ENCODE measurements at places on chromosomes 1 and 21.

DNA sequence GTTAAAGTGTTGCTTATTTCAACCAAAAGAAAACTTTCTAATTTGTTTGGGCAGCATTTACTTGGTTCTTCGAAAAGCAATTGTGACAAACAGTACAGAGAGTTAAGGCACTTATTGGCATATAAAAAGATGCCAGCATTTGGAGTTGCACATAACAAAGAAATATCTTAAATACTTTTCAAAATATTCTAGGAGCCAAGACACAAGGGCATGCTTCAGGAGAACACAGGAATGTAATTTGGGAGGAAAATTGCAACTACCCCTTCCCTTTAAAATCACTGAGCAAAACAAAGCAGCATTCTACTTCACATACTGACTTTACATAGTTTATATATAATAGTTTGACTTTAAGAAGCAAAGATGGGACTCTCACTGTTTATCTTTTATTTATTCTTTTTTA lies 4.6 kb upstream of the TIE1 start:
- no peak for DNase-seq

GRCh38 chr1:24325587-24326449 lies 6.7 kb downstream of the GRHL3 start:
- DNase-seq = no peak

- DNase-seq = peak; percentile 66
Observed at GRCh38 chr1:207941665-207942064, 30.7 kb upstream of the CD34 start.

- peak; percentile 67 for DNase-seq
Observed at GRCh38 chr21:43975469-43976098, 36.5 kb upstream of the TRAPPC10 start.

GRCh38 chr1:18108299-18109057 lies 880 bp downstream of the IGSF21 start:
- no peak for DNase-seq

- DNase-seq = no peak
Observed at GRCh38 chr1:42137766-42138165, 15.4 kb upstream of the GUCA2B start.

DNA sequence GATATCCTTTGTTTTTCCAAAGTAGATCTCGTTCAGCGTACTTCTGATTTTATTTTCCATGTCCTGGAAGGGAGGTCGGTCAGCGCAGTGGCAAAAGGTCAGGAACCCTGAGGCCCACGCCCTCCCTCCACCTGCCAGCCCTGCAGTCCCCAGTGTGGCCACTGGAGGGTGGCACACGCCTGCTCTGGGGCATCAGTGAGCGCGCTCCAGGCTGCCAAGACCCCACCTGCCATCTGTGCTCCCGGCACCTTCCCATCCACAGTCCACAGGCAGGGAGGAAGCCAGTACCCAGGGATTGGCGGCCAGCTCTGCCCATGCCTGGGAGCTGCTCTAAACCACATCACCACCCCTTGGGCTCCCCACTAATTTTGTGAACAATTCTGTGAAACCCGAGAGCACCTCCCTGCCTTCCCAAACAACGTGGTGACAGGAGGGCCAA lies 32.3 kb downstream of the SLC66A1 start:
- DNase-seq = peak; percentile 29

DNA sequence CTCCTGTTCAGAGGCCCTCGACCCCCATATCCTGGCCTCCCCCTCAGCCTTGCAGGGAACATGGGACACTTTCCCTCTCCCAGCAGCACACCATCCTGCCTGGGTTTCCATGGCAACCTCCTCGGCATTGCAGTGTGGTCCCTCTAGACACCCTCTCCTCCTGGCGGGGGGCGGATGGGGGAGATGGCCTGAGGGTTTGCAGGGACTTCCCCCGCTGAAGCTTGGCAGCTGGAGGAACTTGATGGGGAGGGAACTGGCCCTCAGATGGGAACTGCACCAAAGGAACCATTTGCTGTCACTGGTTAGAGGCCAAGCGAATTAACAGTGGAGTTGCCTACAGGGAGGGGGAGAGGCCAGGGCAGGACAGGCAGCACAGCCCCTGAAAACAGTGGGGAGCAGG lies 28.7 kb downstream of the RIMS3 start:
- DNase-seq = no peak

GRCh38 chr1:160373696-160374095 lies 6.8 kb downstream of the NHLH1 start:
- no peak for DNase-seq

DNA sequence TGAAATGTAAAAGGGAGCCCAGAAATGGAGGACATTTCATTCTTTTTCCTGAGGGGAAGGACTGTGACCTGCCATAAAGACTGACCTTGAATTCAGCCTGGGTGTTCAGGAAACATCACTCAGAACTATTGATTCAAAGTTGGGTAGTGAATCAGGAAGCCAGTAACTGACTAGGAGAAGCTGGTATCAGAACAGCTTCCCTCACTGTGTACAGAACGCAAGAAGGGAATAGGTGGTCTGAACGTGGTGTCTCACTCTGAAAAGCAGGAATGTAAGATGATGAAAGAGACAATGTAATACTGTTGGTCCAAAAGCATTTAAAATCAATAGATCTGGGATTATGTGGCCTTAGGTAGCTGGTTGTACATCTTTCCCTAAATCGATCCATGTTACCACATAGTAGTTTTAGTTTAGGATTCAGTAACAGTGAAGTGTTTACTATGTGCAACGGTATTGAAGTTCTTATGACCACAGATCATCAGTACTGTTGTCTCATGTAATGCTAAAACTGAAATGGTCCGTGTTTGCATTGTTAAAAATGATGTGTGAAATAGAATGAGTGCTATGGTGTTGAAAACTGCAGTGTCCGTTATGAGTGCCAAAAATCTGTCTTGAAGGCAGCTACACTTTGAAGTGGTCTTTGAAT lies 2.9 kb downstream of the RGS2 start:
- DNase-seq = no peak

GRCh38 chr21:42160765-42161164 lies 58.2 kb upstream of the ABCG1 start:
- DNase-seq = no peak

GRCh38 chr1:184485751-184486723 lies 99.2 kb downstream of the C1orf21 start:
- peak; percentile 67 for DNase-seq

DNA sequence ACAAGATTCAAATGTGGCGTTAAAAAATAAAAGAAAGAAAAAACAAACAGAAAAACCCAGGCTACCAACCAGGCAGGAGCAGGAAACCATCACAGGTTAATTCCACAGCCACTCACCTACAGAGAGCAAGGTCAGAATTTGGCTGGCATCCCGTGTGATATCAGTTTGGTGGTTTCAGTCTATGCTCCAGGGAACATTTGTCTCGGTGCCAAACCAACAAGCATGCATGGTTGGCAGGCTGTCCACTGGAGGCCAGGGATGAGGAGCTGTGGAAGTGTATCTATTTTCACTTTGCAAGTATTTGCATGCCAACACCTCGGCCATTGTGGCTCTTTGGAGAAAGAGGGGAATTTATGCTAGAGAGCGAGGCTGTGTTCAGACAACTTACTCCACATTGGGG lies 53.1 kb upstream of the PROX1 start:
- DNase-seq = no peak

DNA sequence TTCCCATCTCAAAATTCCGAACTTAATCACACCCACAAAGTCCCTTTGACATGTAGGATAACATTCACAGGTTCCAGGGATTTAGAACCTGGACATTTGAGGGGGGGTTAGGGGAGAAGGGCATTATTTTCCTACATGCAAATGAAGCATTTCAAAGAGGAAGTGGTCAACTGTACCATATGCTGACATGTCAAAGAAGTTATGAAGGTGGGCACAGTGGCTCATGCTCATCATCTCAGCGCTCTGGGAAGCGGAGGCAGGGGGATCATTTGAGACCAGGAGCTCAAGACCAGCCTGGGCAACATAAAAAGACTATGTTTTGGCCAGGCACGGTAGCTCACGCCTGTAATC lies 35.7 kb downstream of the PTP4A2 start:
- DNase-seq = no peak

DNA sequence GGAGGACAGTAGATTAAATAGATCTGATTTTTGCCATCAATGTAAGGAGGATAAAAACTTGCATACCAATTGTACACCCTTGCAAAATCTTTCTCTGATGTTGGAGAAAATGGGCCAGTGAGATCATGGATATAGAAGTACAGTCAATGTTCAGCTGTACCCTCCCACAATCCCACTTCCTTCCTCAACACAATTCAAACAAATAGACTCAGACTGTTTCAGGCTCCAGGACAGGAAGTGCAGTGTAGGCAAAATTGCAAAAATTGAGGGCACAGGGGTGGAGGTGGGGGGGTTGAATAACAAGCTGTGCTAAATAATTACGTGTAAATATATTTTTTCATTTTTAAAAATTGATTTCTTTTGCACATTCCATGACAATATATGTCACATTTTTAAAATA lies 3.9 kb upstream of the IFI44 start:
- DNase-seq = no peak

DNA sequence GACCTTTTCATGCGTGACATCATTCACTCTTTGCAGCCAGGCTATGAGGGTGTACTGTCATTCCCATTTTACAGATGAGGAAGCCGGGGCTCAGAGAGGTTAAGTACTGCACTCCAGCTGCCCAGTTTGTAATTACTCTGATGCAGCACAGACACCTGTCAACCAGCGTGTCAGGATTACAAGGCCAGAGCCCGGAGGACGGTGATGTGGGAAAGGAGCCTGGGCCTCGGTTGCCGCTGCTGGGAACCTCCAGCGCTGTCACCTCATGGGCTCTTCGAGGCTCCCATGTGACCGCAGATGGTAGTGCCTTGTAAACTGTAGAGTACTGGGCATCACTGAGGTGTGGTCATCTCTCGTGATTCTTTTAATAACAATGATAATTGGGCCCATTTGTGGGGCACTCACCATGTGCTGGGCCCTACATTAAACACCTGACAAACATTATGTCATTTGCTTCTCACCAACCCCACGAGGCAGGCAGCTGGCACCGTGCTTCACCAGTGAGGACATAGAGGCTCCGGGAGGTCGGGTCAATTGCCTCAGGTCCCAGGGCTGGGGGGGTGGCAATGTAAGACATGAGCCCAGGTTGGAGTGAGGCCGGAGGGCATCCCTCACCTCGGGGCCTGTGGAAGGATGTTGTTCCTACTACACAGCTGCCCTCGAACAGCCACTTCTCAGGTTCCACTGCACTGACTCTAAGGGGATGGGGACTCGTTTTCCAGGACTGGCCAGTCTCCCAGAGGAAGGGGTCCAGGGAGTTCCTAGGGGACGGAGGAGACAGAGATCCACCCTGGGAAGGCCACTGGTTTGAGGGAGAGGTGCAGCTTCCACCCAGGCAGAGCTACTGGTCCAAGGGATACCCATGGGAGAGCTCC lies 42.8 kb upstream of the PADI1 start:
- DNase-seq = no peak

DNA sequence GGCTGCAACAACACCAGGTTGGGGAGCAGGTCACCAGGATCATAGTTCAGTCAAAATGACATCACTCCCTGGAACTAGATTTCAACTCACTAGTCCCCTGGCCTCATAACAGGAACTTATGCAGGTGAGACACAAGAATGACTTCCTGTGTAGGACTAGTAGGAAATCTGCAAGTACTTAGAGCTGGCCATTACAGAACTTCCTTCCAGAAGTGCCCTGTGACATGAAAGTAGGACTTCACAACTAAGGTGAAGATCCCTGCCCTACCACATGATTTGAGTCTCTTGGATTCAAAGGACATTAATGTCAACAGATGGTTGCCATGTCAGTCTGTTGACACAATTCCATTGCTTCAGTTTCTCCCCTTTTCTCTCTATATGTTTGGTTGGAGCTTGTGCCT lies 223.1 kb downstream of the RPS6KC1 start:
- peak; percentile 51 for DNase-seq

DNA sequence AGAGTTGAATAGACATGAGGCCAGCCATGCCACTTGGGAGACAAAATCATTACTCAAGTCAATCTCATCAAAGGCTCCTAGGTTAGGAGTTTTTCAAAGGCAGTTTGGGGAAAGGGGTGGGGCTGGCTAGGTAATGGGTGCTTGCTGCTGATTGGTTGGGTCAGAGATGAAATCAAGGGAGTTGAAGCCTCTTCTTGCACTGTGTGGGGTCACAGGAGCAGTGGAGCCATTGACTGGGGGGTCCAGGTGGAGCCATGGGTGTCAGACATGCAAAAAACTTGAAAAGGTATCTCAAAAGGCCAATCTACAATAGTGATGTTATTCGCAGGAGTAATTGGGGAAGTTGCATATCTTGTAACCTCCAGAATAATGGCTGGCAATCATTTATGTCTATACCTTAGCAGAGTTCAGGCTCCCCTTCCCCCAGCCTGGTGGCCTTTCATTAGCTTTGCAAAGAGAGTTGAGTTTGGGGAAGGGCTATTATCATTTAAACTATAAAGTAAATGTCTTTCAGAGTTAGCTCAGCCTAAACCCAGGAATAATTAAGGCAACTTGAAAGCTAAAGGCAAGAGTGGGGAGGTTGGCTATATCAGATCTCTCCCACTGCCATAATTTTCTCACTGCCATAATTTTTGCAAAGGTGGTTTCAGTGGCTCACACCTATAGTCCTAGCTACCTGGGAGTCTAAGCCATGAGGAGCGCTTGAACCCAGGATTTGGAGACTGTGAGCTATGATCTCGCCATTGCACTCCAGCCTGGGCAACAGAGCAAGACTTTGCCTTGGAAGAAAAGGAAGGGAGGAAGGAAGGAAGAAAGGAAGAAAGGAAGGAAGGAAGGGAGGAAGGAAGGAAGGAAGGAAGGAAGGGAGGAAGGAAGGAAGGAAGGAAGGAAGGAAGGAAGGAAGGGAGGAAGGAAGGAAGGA lies 7.8 kb upstream of the PINK1 start:
- DNase-seq = no peak

GRCh38 chr1:31318146-31318545 lies 21.3 kb downstream of the ZCCHC17 start:
- no peak for DNase-seq

DNA sequence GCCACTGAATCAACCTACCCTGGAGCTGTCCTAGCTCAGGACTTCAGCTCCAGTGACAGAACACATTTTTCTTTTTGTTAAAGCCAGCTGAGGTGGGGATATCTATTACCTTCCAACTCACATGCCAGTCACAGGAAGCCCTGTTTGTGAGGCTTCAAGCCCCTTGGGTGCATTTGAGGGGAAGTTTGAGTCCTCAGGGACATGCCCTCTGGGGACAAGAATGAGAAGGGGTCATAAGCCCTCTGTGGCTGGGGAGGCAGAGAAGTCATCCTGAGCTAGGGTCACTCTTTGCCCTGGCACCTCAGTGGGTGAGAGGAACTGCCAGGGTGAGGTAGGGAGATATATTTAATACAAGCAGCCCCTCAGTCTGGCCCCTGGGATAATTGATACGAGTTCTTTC lies 33.5 kb upstream of the CLDN14 start:
- DNase-seq = no peak
